ENCODE measurements at places on chromosomes 11 and 22. TPM values are rescaled to one million over a fixed set of nuclear protein-coding genes. Genes with fewer than 3 reads are reported as not detected.

The SMCO4 gene
- 93.0 TPM for total RNA-seq

The IGLL1 gene
- total RNA-seq, result not detected

The CARD10 gene
- 142 TPM for total RNA-seq

The NOX4 gene
- total RNA-seq, result not detected

The LRRC32 gene
- total RNA-seq, result 36.7 TPM

The STT3A gene
- total RNA-seq, result 36.3 TPM

GRCh38 chr11:47552056-47552565 lies 821 bp downstream of the CELF1 start:
- DNase-seq, result peak; percentile 24

GRCh38 chr11:1566381-1567051 lies 5.6 kb downstream of the DUSP8 start:
- no peak for DNase-seq

DNA sequence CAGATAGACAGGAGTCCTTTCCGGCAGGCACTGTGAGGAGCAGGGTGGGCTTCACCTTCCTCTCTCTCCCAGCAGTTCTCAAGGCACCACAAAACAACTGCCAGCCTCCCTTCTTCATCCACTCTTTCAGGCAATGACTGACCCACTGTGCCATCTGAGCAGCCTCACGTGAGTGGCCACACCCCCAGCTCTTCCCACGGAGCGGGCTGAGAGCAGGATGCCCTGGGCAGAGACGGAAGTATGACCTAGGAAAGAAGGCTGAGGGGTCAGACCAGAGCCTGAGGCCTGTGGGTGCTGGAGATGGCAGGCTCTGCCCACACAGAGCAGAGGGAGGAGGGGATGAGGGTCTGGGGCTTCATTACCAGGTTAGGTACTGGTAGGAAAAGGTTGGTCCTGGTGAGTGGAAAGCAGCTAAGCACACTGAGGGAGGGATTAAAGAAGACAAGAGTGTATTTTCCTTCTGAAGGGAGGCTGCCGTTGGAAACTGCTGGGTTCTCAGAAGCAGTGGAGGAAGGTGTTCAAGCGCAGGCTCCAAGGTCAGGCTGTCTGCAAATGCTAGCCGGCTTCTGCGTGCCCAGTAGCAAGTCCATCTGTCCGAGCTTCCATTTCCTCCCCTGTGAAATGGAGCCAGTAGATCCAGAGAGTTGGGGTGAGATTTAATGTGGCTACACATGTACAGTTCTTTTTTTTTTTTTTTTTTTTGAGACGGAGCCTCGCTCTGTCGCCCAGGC lies 4.6 kb downstream of the NLRP6 start:
- DNase-seq, result peak; percentile 69

DNA sequence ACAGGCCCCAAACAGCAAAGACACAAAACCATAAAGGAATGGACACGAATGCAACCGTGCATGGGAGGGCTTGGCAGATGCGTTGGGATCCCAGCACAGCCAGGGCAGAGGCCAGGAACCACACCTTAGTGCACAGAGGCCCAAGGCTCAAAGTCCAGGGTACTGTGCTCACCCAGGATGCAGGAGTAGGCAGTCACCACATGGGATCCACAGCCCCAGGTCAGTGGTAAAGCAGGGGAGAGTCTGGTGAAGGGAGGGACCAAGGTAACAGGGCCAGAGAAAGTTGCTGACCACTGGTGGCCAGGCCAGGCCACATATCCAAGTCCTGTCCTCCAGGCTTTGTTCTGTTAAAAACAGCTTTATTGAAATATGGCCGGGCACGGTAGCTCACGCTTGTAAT lies 6.5 kb upstream of the CERK start:
- peak; percentile 88 for DNase-seq

GRCh38 chr22:41974691-41975290 lies 5.5 kb downstream of the SEPTIN3 start:
- no peak for DNase-seq

DNA sequence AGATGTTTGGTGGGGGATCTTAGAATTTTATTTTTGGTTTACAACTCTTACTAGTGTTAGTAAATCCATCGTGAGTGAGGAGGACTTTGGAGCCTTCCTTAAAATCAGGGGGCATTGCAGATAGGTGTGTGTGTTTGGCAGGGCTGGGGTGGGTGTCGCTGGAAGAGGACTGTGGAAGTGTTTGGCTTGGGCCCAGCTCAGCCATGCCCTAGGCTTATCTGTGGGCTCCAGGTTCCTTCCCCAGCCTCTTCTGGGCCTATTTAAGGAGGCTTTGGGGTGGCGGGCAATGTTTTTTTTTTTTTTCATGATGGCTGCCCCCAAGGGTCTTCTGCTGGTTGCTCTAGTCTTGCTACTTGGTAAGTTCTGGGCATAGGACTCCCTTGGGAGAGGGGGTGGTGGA lies 22.1 kb downstream of the MTFP1 start:
- DNase-seq, result no peak

- DNase-seq, result no peak
These were observed 12.3 kb downstream of the ABTB2 start for GRCh38 chr11:34345540-34345876.

GRCh38 chr11:33128739-33129138 lies 32.5 kb downstream of the CSTF3 start:
- no peak for DNase-seq

GRCh38 chr11:119258983-119259382 lies 52.8 kb downstream of the CBL start:
- DNase-seq, result no peak

DNA sequence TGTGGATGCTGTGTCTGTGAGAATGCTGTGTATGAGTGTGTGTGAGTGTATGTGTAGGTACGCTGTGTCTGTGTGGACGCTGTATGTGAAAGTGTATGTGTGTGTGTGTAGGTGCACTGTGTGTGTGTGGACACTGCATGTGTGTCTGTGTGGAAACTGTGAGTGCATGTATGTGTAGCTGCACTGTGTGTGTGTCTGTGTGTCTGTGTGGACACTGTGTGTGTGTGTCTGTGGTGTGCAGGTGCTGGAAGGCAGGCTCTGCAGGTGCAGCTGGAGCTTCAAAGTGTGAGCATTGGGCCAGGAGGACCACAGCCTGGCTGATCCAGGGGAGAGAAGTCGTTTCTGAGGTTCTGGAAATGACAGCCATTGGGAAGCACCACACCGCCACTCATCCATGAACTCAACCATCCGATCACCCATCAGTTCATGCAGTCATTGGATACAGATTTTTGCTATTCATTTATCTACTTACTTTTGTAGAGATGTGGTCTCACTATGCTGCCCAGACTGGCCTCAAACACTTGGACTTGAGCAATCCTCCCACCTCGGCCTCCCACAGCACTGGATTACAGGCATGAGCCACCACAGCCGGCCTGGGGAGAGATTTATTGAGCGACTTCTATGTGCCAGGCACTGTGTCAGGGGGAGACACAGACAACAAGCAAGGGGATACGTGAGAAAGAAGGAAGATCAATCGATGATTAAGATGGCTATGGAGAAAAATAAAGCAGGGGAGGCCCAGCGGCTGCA lies 9.6 kb downstream of the TRPM5 start:
- no peak for DNase-seq

DNA sequence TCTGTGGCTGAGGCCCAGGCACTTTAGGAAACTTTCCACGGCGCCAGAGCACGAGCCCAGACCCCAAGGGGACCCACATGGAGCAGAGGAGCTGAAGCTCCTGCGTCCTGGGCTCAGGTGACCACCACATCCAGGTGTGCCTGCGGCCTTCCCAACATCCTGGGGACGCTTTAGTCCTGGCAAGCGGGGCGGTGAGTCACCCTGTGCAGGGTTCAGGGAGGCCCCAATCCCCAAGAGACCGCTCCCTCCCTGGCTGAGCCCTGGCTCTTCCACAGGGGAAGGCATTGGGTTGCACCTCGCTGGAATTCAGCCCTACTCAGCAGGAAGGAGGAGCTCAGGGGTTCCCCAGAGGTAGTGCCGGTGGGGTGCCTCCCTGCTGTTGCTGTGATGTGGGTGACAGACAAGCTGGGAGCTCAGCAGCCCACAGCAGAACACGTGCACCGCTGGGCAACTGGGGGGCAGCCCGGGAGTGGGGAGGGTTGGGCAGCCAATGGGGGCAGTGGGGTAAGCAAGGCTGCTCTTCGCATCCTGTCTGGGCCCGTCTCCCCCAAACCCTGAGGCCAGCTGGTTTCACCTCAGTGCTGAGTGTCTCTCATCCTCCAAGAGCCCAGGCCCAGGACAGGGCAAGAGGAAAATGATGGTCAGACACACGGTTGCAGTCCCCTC lies 802.8 kb downstream of the BRD1 start:
- DNase-seq, result no peak

DNA sequence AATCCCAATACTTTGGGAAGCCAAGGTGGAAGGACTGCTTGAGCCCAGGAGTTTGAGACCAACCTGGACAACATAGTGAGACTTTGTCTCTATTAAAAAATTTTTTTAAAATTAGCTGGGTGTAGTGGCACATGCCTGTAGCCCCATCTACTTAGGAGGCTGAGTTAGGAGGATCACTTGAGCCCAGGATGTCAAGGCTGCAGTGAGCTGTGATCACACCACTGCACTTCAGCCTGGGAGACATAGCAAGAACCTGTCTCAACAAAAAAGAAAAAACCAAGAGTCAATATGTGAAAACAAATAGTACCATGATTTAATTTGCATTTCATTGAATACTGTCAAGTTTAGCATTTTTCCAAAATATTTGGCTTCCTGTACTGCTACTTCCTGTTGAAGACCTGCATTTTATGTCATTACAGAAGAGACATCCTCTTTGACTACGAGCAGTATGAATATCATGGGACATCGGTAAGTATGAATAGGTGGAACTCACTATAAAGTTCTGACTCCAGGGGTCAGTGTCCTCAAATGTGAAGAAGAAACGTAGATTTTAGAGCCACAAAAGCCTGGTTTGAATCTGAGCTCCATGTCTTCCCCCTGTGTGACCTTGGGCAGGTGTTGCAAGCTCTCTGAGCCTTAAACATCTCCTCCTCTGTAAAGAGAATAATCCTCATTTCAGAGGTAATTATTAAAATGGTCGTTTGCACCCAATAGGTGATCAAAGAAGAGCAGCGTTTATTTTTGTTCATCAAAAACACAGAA lies 16.0 kb downstream of the CDC45 start:
- no peak for DNase-seq

DNA sequence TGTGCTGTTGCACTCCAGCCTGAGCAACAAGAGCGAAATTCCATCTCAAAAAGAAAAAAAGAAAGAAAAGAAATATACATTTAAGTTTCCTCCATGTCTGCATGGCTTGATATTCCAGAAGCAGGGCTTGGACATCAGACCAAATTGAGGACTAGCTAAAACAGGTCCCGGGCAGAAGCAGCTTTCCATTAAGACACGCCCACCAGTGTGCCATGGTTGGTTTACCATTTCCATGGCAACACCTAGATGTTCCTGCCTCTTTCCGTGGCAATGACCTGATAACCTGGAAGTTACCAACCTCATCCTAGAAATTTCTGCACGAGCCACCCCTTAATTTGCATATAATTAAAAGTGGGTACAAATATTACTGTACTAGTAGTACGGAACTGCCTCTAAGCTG lies 111.3 kb downstream of the NAT10 start:
- no peak for DNase-seq

- no peak for DNase-seq
These were observed 5.0 kb downstream of the SLC1A2 start for GRCh38 chr11:35414311-35414710.

- DNase-seq, result no peak
These were observed 256.9 kb upstream of the POU2AF2 start for GRCh38 chr11:110988671-110989070.

DNA sequence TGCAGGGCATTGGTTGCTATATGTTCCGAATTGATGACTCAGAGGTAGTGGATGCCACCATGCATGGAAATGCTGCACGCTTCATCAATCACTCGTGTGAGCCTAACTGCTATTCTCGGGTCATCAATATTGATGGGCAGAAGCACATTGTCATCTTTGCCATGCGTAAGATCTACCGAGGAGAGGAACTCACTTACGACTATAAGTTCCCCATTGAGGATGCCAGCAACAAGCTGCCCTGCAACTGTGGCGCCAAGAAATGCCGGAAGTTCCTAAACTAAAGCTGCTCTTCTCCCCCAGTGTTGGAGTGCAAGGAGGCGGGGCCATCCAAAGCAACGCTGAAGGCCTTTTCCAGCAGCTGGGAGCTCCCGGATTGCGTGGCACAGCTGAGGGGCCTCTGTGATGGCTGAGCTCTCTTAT lies 5.4 kb upstream of the TTC36 start:
- DNase-seq, result no peak

DNA sequence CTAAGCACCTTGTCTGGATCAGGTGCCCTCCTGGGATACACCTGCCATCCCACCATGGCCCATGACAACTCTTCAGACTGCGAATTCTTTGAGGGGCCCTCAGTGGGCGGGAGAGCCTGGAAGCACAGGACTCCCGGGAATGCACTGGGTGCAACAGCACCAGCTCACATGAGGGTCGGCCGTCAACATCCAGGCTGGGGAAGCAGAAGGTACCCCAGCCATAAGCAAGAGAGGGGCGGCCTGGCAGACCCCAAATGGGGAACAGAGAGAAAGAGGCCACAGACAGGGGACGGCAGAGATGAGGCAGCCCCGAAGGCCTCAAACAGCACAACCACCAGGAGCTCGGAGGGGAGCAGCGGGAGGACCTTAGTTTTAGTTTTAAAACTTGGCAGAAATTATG lies 94.4 kb downstream of the PHF21B start:
- peak; percentile 32 for DNase-seq

- no peak for DNase-seq
These were observed 5.4 kb downstream of the DAGLA start for GRCh38 chr11:61685617-61685967.

DNA sequence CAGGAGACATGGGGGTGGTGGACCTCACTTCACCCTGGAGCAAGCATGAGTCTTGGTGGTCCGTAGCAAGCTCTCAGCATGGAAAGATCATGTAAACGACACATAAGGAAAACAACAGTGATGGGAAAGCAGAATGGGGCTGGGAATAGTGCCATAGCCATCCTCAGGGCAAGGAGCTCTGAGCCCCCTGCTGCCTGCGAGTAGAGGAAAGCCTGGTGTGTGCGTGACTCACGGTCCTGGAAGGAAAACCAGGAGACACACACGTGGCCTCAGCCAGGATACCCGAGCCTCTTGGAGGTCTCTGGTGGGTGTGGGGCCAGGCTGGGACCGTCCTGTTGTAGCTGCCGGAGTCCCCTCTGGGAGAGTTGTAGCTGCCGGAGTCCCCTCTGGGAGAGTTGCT lies 12.4 kb downstream of the SHANK3 start:
- DNase-seq, result no peak

All from Peyer's patch (tissue), 4 donors.